ENCODE measurements at places on chromosomes 13 and 19.

DNA sequence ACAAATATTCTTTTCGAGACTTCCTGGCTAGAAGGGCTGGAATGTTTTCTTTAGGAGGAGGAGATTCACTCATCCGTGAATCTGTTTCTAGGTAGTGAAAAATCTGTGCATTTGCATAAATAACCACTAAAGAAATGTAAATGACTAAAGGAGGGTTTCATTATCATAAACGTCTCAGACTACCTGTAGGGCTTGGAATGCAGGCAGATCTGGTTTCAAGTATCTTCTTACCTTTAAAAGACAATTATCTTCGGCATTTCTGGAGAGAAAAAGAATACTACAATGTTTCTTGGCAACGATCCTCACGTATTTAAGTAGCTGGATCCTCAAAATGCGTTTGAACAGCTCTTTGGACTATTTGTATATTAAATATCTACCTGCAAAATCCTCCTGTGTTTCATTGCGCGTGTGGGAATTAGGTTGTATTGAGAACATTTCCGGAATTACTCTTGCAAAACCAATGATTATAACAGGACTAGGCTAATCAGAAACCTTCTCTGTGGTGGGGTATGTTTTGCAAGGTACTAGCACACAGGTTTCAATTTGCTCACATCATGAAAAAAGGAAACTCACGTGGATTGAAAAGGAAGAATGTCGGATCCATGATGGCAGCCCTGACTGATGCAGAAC lies 291.1 kb upstream of the ARGLU1 start:
- DNase-seq = no peak

- no peak for DNase-seq
Measured at GRCh38 chr13:91245288-91245687, 102.2 kb upstream of the MIR17HG start.

- no peak for DNase-seq
Measured at GRCh38 chr13:108742701-108743451, 113.5 kb downstream of the MYO16 start.

DNA sequence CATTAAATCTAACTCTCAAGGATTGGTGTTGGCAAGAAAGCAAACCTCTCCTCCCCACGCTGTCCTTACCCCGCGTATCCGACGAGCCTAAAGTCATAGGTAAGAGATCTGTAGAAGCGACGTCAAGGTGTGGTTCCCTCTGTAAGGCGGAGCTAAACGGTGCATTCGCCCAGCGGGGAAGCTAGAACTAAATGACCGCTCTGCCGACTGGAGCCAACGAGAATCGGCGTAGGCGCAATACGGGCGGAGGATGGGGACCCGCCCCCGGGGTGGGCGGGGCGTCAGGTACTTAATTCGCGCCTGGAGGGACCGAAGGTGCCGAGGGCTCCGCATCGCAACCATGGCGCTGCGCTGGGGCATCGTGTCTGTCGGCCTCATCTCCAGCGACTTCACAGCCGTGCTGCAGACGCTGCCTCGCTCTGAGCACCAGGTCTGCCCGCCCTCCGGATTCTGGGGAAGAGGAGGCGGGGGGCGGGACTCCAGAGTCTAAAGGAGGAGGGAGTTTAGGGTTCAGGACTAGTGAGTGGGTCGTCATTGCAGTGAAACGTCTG lies at the start of gene DHDH:
TSS of gene DHDH (plus strand) at position 318 of the 551 bp plus-strand sequence. CDS start at position 341, 23 bp downstream.
- DNase-seq = peak; percentile 86

GRCh38 chr13:28584873-28585381 lies 74.0 kb upstream of the POMP start:
- no peak for DNase-seq

- DNase-seq = no peak
Measured at GRCh38 chr19:35519291-35519690, 5.8 kb upstream of the DMKN start.

GRCh38 chr19:46356149-46357055 lies 9.5 kb downstream of the PPP5C start:
- DNase-seq = no peak

DNA sequence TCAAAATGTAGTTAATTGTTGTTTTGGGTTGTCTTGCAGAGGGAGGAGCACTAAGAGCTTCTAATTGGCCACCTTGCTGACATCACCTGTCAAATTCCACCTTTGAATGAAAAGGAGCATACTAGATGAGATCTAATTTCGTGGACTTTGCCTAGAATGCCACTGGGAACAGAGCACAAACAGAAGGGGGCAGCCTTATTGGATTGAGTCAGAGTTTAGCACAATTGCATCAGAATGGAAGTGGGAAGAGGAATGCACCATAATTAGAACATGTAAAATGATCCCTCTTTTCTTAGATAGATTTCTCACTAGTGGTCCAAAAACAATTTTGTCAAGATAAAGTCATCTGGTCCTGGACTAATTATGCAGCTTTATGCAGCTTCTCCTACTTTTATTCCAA lies 1552.2 kb downstream of the PCDH9 start:
- no peak for DNase-seq

DNA sequence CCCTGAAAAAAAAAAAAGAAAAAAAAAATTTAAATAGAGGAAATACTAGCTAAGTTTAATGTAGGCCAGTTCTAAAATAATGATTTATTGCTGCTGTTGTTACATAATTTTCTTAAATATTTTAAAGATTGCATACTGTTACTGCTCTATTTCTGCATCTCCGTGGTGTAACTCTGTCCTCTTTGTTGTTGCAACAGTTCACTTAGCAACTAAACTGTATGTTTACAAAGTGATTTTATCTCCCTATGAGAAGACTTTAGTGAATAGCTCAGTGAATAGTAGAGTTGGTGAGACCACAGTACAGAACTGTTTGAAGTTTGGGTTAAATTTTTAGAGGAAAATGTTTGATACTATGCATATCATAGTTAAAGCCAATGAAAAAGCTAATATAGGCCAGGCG lies 19.4 kb downstream of the BRCA2 start:
- no peak for DNase-seq

DNA sequence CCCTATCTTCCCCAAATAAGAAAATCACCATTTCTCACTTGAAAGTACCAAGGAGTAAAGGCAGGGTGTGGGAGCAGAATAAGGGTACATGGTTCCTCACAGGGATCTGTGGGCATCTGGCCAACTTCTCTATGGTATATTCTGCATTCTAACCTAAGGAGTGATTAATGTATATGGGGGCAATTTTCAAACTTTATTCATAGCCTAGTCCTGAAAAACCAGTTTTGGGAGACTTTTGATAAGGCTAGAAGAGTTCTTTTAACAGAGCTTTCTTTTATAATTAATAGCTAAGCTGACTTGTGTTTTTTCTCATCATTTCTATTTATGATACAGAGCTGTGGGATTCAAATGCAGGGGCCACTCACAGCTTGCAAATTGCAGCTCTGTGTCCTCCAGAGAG lies 852 bp downstream of the SCEL start:
- no peak for DNase-seq

DNA sequence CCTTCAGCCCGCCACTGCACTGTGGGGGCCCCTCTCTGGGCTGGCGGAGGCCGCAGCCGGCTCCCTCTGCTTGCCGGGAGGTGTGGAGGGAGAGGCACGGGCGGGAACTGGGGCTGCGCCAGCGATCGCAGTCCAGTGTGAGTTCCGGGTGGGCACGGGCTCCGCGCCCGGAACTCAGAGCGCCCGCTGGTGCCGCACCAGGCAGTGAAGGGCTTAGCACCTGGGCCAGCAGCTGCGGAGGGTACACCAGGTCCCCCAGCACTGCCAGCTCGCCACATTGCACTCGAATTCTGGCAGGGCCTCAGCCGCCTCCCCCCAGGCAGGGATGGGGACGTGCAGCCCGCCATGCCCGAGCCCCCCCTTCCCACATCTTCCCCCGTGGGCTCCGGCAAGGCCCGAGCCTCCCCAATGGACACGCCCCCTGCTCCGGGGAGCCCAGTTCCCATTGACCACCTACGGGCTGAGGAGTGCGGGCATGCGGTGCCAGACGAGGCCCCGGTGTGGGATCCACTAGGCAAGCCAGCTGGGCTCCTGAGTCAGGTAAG lies 135.9 kb upstream of the RFC3 start:
- no peak for DNase-seq

GRCh38 chr13:46382224-46382623 lies 4.8 kb downstream of the RUBCNL start:
- no peak for DNase-seq

DNA sequence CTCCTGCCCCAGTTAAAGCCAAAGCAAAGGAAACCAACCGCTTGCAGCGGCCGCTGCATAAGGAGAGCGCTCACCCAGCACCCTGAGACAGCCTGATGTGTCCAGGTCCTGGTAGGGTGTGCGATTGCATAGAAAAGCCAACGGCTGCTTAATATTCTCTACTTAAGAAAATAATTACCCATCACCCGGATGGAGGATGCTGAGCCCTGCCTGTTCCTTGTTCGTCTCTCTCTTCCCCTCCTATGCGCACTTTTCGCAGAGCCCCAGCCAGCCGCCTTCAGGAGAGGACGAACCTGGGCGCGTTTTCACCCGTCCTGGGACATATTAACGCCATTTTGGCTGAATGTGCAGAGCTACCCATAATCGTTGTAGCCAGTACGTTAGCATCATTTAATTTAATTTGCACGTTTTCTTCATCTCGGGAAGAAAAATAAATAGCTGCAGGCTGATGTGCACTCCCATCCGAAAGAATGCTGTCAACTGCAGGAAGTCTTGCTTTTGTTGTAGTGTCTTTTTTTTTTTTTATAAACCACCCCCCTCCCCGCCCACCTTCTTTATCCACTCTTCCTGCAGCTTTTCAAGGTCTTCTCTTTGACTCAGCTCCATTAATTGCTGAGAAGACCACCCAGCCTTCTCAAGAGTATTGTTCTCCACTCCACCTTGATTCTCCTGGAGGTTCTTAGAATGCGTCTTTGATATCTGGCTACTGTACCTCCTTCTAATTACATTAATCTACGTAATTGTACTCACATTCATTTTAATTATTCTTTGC lies 214.5 kb downstream of the TEX29 start:
- no peak for DNase-seq

GRCh38 chr13:81207231-81207630 lies 866.3 kb upstream of the SPRY2 start:
- DNase-seq = no peak

- DNase-seq = no peak
Measured at GRCh38 chr19:53982611-53983010, 8.8 kb upstream of the CACNG6 start.

GRCh38 chr19:47210689-47211316 lies 20.2 kb downstream of the BBC3 start:
- no peak for DNase-seq

DNA sequence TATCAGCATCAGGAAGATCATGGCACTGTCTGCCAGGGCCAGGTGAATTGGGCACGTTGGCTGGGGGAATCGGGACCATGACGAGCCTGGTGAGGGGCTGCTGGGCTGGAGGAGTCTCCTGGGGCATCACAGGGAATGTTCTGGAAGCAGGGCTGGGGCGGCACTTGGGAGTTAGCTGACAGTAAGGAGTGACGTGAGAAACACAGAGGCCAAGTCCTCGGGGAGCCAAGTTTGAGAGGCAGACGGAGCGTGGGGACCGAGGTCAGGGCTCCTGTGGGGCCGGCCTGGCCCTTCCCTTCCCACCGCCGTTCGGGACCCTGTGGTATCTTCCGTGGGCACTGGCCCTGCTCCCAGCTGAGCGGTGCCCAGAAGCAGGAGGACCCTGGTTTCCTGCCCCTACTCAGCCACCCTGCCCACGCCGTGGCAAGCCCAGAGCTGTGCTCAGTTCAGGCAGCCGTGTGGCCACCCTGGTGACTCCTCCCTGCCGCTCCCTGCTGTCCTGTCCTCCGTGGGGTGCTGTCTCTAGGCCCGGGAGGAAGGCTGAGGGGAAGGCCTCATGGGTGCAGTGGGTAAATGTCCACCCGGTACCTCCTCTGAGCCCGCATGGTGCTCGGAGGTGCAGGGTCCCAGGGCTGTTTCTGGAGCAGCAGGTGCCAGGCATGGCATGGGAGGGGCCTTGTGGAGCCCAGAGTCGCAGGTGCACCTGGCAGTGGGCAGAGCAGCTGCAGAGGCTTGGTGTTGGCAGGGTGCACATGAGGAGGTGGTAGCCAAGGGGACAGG lies 25.2 kb downstream of the CRTC1 start:
- no peak for DNase-seq

Measured in NCI-H1436 treated with DMSO at 0.1 percent for 48 hours (cell line).